ENCODE measurements at places on chromosomes 7 and 10. TPM values are rescaled to one million over a fixed set of nuclear protein-coding genes. Genes with fewer than 3 reads are reported as not detected.

Gene AASS
- 1.6 TPM for total RNA-seq

- DNase-seq = no peak
- peaks cover 3% of the 10 kb centered on the region for H3K27me3 ChIP-seq
- no peaks in the 10 kb centered on the region for H3K4me1 ChIP-seq
- H3K36me3 ChIP-seq = no peaks in the 10 kb centered on the region
- H3K27ac ChIP-seq = no peak overlapping the region
Measured at GRCh38 chr10:123514996-123515395, 151.2 kb upstream of the GPR26 start.

Gene SYCE1
- 2.1 TPM for total RNA-seq

Gene TMEM168
- total RNA-seq = 14.8 TPM

Gene EPHA1
- 0.47 TPM for total RNA-seq

Gene STOX1
- 0.33 TPM for total RNA-seq

Gene PHYHIPL
- not detected for total RNA-seq

Gene LRRC18
- not detected for total RNA-seq
